Activated CD4-positive, alpha-beta T cell treated with anti-CD3 and anti-CD28 coated beads, Interleukin-2, amount 50 U/mL, for 4 hours (primary cell): ENCODE measurements at places on chromosomes 12 and 14.

- DNase-seq, result peak; percentile 66
Observed at GRCh38 chr12:67630373-67631088, 18.0 kb upstream of the DYRK2 start.

- DNase-seq, result no peak
Observed at GRCh38 chr12:21774358-21775132, at the start of gene KCNJ8. Gene KCNJ8 (minus strand): TSS chr12:21774706. CDS start chr12:21773616, 1,090 bp downstream.

DNA sequence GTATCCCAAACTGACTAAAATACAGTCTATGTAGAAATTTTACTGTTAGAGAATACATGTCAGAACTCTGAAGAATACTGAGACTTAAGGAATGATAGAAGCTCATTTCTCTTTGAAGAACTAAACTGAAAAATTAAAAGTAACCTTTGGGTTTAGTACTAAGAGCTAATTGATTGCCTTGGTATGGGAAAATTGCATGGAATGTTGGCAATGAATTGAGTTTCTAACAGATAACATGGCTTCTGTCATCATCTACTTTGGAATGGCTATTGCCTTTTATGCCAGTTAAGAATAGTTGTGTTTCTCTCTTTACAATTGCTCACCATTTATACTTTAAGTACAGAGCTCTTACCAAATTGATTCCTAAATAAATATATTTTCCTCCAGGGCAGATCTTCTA is 308.8 kb upstream of the SYT1 start:
- no peak for DNase-seq

- DNase-seq, result no peak
Observed at GRCh38 chr14:95698287-95698686, 12.1 kb downstream of the TCL1B start.

- DNase-seq, result no peak
Observed at GRCh38 chr14:100899884-100900771, 3.4 kb downstream of the RTL1 start.

GRCh38 chr12:18567787-18568186 is 170.0 kb downstream of the PLCZ1 start:
- DNase-seq, result no peak

DNA sequence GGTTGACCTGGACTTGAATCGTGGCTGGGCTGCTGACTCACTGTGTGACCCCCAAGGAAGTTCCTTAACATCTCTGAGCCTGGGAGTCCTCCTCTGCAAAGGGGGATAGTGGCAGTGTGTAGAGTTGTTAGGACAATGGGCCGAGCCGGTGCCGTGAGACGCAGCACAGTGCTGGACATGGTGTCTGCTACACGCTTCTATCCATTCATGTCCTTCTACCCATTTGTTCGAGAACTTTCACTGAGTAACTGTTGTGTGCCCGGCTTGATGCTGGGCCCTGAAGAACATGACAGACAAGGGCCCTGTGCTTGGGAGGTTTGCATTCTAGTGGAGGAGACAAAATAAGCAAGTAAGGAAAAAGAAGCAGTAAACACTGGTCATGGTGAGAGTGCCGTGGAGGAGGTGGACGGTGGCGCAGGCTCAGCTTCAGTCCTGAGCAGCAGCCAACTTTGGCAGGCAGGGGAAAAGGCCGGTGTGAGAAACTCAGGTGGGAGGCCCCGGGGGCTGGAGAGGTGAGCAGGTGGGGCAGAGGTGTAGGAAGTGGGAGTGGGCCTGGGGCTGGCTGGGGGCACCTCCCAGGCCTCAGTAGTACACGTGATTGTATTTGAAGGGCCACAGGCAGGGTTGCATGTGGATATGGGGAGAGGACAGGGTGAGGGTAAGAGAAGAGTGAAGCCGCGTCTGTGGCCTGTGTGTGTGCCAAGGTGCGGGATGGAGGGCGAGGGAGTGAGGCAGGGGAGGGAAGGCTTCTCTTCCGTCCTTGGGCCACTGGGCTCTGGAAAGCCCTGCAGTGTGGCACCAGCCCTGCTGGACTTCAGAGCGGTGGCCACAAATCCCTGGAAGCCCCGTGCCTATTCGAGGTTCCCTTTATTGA is 13.8 kb downstream of the VASH1 start:
- no peak for DNase-seq

DNA sequence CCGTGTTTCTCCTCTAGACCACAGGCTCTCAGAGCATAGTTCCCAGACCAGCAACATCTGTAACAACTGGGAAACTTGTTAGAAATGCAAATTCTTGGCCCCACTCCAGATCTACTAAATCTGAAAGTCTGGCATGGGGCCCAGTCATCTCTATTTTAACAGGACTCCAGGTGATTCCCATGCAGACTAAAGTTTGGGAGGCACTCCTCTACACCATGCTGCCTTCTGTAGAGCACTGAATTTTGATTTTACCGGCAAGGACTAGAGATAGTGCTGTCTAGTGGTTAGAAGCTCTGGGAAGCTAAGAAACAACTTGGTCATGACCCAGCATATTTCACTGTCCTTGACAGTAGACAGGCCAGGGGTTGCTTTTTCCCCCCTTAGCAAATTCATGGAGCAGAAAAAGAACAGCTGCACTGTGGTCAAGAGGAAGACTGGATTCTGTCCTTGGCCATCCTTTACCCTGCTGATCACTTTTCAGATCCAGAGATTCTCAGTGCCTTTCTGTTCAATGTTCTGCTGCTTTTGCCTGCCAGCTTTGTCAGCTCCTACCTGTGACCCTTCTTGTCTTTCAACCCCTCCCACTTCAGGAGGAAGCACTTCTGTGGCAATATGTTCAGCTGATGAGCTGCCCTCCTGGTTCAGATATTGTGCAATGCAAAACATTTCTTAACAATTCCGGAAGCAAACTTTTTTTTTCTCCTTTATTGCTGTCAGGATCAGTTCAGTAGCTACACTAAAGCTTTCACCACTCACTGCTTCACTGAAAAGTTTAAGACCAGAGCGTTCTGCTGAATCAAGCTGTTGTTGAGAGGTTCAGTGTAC is 133.8 kb upstream of the NUDT4 start:
- no peak for DNase-seq

DNA sequence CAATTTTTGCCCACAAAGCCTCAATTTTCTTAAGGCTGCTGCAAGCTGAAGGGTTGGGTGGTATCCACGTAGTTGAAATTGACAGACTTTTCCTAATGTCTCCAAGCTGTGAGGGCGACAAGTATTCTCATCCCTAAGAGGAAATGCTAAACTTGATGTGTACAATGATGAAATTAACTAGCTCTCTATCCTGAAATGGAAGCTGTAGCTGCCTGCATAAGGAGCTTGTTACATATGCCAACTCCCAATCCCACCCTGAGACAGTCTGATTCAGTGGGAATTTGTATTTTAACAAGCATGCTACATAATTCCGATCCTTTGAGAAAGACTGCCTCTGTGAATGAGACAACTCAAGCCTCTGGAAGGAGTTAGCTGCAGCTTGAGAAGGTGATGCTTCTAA is 45.7 kb upstream of the MDM1 start:
- no peak for DNase-seq
